ENCODE measurements at places on chromosomes 6 and 20.

GRCh38 chr6:5290097-5290496 is 28.8 kb downstream of the FARS2 start:
- no peak for DNase-seq

GRCh38 chr6:31821301-31822035 is 6.1 kb upstream of the HSPA1B start:
- no peak for DNase-seq

DNA sequence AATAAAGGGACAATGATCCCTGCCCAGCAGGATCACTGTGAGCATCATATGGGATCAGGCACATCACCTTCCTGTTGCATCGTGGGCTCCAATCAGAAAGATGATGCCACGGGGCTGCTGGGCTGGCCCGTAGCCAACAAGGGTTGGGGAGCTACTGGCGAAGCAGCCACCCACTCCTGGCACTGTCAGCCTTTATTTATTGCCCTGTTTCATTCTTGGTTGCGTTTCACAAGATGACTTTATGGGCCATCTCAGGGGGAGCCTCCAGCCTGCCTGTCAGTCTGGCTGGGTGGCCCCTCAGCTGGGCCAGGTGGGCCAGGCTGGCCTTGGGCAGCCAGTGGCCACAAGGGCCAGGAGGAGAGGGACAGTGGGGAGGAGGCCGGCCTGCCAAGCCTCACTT is 17.3 kb downstream of the VSTM2L start:
- no peak for DNase-seq

GRCh38 chr6:439641-440167 is 48.2 kb downstream of the IRF4 start:
- DNase-seq: no peak

GRCh38 chr6:56663344-56663743 is 20.7 kb upstream of the DST start:
- no peak for DNase-seq

DNA sequence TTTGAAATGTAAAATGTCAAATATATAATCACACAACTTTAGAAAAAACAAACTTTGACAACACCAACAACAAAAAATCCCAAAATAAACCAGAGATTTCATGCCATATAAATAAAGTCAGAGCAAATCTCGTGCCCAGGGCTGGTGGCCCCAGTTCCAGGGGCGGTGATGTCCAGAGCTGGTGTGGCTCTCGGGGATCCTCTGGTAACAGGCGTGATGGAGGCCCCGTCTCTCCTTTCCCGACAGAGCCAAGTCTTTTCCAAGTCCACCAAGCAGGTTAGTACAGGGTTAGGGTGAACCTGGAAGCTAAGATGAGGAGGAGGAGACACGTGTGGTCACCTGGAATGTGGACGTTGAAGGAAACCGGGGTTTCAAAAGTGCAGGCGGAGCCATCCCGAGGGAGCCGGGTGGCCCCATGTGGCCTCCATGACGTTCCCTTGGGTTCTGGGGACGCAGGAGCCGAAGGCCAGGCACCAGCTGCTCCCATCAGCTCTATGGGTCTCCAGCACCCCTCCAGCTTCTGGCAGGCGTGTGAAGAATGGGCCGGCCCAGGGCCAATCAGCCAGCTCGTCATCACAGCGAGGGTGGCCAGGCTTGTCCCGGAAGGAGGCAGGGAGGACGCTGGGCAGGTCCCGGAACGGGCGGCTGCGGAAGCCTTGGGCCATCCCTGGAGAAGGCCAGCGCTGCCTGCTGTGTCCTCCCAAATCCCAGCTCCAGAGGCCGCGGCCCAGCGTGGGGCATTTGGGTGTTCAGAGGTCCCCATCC is 202.5 kb downstream of the PREX1 start:
- no peak for DNase-seq

- no peak for DNase-seq
These were observed 311.8 kb downstream of the CD83 start for GRCh38 chr6:14429396-14429795.

DNA sequence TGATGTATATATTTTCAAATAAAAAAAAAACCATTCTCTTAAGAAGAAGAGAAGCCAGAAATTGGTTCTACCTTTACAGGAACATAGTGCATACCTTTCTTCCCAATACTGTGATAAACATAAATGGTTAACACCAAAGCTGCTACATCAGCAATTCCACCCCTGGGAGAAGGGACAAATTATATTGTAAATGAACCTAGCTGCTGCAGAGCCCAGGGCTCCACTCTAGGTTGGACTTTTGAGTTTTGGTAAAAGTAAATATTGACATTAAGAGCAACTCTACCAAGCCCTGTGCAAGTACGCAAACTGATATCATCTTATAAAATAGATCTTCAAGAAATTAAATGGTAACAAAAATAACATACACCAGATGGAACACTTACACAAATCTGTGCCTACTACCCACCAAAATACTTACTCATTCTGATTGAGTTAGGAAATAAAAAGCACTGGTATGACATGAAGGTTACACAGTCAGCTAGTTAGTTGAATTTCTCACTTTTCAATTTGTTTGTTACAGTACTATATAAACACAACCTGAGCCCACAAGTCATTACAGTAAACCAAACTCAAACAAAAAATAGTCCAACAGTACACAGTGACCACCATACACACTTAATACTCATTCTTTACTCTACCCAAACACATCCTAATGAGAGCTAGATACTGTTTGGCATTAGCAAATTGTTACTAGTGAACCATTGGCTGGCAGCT is 223.3 kb upstream of the HEY2 start:
- no peak for DNase-seq

DNA sequence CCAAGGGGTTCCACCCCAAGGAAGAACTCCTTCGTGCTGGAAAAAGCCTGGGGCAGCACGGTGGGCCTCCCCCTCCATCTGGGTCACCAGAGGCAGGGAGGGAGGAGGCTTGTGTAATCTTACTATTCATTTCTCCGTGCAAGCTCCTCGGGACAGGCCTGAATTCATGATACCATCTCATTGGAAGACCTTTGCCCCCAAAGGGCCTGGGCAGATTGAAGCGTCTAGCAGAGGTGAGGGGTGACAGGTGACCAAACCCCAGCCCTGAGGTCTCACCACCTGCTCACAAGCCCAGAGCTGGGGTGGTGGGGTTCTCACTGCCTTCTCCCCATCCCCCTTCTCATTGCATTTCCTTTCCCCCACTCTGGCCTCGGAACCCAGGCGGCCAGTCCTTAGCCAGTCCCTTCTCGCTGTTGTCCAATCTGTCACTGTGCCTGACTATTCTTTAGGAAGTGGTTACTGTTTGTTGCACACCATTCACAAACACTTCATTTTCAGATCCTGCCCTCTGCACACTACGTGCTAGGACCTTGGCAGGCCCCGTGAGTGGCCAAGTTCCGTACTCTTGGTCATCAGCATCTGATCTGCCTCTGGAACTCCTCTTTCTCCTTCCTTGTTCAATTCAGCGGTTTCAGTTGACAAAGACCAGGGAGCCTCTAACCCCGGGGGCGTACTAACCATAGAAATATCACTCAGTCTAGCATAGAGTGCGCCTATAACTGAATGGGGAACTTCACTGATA is 137.1 kb downstream of the LY86 start:
- DNase-seq: no peak

GRCh38 chr6:25112322-25112773 is 166.8 kb upstream of the CARMIL1 start:
- no peak for DNase-seq

GRCh38 chr6:63597141-63598048 is 25.1 kb downstream of the LOC128125822 start:
- no peak for DNase-seq

DNA sequence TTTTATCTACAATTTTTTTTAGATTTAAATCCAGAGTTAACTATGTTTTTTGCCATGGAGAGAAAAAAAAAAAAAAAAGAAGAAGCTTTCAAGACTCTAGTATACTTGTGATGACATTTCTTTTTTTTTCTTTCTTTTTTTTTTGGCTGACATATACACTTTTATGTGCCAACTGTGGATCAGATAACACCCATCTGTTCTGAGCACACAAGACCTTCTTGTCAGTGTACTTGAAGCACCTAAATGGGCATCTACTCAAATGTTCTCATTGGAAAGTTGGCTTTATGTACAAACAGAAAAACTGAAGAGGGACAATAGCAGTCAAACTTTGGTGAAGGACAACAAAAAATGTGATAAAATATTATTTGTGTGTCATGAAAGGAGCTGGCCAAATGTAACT is 904.5 kb downstream of the GRIK2 start:
- no peak for DNase-seq

GRCh38 chr20:53023732-53024520 is 51.8 kb downstream of the TSHZ2 start:
- DNase-seq: no peak

DNA sequence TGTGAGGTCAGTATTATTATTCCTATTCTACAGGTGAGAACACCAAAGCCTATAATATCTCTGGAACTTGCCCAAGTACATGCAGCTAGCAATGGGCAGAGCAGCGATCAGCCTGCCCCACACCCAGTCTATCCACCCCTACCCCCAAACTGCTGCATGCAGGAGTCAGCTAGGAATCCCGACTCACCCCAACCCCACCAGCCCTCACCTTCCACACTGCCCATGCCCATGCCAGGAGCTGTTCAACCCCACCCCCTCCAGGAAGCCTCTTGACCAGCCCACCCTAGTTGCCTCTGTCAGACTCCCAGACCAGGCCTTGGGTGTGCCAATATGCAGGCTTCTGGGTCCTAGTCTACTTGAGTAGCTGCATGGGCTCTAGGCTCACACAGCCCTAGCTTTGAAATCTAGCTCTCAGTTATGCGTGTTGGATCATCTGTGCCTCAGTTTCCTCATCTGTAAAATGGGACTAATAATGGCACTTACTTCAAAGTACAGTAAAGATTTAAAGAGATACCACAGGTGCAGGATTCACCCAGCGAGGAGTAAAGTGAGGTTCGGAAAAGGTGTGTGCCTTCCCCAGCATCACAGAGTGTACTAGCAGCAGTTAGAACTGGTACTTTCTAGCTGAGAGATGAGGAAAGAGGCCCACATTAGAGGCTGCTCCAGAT is 173.2 kb downstream of the VEGFA start:
- DNase-seq: no peak

GRCh38 chr20:37749620-37750403 is 56.0 kb downstream of the CTNNBL1 start:
- no peak for DNase-seq

- DNase-seq: no peak
These were observed 669 bp downstream of the PDCD2 start for GRCh38 chr6:170583756-170584180.

- DNase-seq: no peak
These were observed 110.2 kb downstream of the TBXT start for GRCh38 chr6:166057431-166057830.

DNA sequence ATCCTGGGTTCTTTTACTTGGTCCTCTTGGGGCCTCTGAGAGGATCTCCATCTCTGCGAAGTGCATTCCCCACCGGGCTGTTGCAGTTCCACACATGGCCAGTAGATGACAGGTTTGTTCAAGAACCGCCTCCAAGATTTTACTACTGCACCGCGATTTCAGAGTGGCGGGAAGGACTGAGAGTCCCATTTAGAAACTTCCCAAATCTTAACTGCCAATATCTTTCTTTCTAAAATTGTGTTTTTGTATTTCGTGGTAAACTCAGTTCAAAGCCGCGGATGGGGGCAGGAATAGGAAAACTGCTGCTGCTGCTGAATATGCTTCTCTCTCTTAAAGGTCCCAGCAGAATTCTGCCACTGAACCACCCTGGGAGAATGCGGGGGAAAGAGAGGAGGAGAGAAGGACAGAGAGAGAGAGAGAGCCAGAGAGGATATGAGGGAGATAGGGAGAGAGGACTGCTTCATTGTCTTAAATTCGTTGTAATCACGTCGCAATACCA is 8.6 kb upstream of the BTNL2 start:
- DNase-seq: peak; percentile 58

DNA sequence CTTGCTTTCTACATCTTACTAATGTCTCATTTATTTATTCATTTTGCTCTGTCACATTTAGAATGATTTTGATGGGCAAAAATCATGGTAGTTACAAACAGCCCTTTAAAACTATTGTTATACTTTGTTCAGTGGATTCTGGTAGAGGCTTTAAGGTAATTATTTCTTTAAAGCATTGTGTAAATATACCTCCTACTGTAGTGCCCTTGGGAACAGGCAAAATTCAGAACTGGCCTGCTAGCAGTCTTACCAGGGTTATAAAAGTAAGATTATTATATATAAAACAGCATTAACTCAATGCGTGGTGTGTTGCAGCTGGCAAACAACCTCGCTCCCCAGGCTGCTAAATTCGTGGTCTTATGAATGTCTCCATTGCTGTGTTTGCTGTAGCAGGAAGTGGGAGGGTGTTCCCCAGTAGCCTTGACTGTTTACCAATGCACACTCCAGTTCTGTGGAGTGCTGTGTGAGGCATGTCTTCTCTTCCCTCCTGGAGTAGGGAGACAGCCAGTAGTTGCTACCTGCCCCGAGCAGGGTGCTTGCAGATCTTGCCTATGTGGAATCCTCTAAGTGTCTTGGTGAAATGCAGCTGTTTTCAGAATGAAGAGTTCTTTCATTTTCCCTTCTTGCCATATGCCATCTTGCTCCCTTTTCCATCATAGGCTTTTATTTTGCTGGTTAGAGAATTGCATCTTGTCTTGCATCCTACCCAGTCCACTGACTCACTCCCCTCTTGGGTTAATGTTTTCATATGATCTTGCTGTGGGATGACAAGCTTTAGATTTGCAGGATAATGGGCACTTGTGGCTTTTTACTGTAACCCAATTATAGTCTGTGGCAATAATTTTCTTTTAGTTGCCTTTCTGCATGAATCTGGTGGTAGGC is 45.3 kb downstream of the IGF2R start:
- DNase-seq: no peak

- no peak for DNase-seq
These were observed 37.7 kb downstream of the MAP3K4 start for GRCh38 chr6:161029195-161029809.

DNA sequence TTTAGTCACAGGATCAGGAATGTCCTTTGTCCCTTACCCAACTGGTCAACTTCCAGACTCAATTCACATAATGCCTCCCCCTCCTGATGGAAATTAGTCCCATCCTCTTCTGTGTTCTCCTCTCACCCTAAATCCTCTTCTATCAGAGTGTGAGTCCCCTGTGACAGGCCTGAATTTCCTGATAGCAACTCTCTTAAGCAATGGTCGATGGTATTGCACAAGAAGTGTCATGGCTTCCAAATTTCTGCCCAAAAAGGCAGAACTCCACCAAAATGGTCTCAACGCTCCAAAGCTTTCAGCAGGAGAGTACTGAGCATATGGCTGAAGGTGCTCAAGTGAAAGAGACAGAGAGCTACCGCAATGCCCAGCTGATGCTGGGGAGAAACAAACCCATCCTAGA is 2.4 kb downstream of the PREP start:
- DNase-seq: no peak

DNA sequence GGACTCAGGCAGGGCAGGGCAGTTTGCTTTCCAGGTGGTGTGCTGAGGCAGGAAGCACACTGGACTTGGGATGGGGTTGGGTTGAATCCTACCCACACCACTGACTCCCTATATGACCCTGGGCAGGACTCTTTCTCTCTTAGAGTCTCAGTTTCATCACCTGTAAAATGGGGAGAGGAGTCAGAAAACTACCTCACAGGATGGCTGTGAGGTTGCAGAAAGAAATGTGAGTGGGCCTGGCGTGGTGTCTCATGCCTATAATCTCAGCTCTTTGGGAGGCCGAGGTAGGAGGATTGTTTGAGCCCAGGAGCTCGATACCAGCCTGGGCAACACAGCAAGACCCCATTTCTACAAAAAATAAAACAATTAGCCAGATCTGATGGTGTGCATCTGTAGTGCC is 67.2 kb downstream of the CD40 start:
- no peak for DNase-seq

- no peak for DNase-seq
These were observed 79.4 kb upstream of the SCAF8 start for GRCh38 chr6:154653853-154654252.
